ENCODE measurements at places on chromosomes 11 and 22.

GRCh38 chr11:33772300-33772699 lies 2.0 kb downstream of the FBXO3 start:
- DNase-seq: no peak

DNA sequence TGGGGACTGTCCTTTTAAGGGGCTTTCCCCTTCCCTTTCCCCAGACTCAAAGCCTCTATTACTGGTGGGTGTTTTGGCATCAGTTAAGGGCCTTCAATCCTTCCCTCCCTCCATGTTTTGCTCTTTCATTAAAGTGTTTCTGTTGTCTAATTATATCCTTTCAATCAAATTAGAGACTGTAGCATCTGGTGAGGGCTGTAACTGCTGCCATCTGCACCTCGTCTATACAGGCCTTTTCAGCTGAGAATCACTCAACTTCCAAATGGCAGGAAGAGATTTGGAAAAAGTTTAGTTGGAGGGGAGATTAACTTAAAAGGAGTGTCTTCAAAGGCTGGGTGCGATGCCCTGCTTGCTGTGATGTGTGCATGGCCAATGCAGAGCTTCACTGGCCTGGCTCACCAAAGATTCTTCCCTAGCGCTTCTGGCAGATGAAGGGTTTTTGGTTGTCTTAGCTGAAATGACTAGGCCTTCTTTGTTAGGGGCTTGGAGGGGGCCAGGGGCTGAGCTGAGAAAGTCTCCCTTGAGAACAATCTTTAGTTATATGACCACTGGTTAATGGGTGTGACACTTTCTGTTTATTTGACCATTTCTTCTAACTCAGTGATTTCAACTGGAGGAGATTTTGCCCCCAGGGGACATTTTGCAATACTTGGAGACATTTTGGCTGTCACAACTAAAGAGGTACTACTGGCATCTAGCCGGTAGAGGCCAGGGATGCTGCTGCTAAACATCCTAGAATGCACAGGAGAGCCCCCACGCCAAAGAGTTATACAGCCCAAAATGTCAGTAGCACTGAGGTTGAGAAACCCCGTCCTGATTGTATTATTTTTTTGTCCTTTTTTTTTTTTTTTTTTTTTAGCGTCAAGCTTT lies 7.5 kb downstream of the KREMEN1 start:
- DNase-seq: no peak

DNA sequence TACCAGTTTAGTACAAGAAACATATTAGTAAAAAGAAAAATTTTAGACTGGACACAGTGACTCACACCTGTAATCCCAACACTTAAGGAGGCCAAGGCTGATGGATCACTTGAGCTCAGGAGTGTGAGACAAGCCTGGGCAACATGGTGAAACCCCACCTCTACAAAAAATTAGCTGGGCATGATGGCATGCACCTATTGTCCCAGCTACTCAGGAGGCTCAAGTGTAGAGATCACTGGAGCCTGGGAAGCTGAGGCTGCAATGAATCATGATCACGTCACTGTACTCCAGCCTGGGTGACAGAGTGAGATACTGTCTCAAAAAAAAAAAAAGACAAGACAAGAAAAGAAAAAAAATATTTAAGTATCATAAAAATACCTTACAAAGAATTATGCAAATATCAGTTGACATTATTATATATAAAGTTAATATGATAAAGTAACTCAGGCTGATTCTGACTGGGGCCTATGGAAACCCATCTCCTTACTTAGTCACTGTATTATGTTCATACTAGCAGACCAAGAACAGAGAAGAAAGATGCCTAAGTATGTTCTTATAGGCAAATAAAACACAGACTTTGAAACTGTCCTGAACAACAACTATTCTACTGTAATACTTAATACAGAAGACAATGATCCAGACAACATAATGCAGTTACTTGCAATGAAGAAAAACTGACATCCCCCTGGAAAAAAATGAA lies 27.3 kb downstream of the FAM168A start:
- DNase-seq: no peak

GRCh38 chr22:40607506-40607905 lies 29.0 kb downstream of the MRTFA start:
- no peak for DNase-seq

DNA sequence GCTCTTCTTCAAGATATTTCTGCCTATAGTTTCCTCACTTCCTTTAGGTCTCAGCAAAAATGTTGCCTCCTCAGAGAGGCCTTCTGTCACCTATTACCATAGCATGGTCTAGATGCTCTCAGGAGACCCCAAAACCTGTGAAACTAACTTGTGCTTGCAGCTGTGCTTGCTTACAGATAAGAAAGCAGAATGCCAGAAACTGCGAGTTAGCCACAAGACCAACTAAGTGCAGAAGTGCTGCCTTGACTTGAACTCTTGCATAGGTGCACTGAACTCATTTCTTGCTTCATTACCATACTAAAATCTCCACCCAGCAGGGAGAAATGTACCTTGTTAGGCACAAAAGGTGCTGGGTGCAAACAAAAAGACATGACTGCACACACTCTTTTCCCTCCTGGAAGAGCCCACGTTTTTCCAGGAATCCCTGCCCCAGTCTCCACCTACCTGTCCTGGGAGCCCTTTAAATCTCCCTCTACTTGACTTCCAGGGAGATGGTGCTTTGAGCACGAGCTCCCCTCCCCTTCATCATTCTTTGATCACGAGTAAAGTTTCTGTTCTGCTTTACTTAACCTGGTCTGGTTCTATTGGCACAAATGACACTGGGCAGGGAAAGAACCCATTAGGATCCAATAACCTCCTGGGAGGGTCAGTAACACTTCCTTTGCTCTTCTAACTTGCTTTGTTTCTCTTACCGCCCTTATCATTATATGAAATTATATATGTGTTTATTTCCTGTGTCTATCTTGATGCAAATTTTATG lies 137.7 kb upstream of the DDI1 start:
- no peak for DNase-seq

DNA sequence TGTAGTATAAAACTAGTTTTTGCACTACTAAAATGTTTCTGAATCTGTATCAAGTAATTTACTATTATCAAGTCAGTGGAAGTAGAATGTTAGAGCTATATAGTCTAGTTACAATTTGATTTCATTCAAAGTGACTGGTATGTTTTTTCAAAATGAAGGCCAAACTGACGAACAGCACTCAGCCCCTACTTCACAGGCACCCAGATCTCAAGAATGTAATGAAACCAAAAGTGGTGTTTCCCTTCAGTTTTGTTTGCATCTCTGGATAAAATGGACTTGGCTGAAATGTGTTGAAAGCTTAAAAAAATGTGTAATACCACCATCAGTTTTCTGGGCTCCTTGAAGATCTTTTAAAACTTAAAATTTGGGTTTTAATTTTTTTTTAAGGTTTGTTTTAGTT lies 46.4 kb downstream of the QSER1 start:
- DNase-seq: no peak

- no peak for DNase-seq
These were observed 5.8 kb downstream of the MTNR1B start for GRCh38 chr11:92975285-92975684.

- DNase-seq: no peak
These were observed 223.2 kb downstream of the DYNC2H1 start for GRCh38 chr11:103332409-103332808.

DNA sequence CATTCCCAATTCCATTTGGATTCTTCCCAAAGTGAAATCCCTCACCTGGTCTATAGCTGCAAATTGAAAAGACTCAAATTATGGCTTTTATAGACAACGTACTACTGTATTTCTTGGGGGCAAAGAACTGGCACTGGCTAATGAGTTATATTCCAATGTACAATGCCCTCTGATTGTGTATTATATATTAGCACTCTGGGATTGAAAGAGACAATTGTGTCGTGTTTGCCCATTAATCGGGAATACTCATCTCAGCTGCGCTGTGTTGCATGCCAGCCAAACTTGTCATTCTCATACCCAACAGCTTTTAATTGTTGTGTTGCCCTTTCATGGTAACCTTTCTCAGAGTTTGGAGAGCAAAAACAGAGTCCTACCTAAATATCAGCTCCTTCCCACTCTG lies 55.0 kb upstream of the ZBTB44 start:
- DNase-seq: no peak

DNA sequence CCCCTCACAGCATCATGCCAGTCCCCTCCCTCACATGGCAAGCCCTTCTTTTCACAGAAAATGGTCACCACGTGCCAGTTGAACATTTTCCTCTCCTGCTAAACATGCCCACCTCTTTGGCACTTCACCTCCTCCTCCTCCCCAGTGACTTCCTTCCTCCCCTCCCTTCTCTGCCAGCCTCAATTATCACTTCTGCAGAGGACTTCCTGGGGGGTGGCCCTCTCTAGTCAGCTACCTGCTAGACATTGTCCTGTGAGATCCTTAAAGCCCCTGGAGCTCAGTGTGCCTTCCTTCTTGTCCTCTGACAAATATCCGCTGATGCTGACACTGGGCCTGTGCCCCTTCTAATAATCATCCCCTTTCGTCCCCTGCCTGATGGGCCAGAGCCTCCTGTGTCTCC lies 43.2 kb upstream of the E2F8 start:
- DNase-seq: no peak

DNA sequence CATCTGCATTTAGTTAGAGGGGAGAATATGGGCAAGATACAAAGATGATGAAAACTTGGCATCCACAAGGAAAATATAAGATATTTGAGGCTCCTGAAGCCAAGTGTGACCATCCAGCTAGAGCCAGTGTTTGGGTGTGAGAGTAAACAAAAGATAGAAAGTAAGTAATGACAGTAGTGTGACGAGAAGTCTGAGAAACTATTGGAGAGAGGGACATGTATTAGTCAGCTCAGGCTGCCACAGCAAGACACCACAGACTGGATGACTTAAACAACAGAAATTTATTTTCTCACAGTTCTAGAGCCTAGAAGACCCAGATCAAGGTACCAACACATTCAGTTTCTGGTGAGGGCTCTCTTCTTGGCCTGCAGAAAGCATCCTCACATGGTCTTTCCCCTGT lies 6.4 kb upstream of the CCKBR start:
- no peak for DNase-seq

- DNase-seq: no peak
These were observed 269.6 kb downstream of the LRRC4C start for GRCh38 chr11:41189701-41190436.

DNA sequence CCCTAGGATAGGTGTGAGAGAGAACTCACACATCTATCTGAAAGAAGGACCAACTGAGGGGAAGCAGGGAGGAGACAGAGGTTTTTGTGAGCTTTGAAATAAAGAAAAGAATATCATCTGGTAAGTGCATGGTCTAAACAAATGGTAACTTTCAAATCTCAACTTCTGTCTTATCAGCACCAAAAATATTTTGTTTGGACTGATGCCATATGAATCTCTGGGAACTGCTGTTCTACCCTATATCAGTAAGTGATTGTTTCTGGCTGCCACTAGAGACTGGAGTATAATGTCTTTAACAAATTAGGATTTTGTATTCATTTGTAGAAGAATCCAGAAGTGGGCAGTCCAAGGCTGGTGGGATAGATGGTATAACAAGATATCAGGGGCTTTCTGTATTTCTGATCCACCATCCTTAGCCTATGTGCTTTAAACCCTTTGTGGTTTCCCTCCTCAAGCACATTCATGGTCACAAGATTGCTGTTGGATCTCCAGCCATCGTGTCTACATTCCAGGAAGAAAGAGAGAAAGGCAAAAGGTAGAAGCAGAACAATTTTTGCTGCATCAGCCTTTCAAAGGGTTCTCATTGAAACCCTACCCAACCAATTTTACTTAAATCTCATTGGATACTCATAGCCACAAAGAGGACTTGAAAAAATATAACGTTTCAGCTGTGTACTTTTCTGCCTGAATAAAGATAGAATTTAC lies 4.7 kb downstream of the HEPHL1 start:
- DNase-seq: no peak

- DNase-seq: no peak
These were observed 26.1 kb upstream of the CABP7 start for GRCh38 chr22:29693671-29694070.

- DNase-seq: no peak
These were observed 138.3 kb downstream of the GUCY1A2 start for GRCh38 chr11:106879832-106880546.

DNA sequence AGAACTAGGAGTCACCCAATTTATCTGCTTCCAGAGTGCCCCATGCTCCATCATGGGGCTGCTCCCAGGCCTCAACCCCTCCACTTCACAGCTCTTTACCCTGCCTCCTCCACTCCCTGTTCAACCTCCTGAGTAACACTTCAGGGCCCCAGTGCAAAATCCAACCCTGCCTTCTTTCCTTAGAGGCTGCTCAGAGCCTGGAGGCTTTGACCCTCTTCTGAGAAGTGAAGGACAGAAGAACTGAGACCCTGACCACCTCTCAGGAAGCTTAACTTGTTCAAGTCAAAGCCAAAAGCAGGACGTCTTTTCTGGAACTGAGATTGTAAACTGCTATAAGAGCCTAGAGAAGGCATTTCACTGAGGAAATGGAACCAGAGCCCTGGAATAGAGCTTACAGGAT lies 15.5 kb downstream of the EIF3F start:
- no peak for DNase-seq

DNA sequence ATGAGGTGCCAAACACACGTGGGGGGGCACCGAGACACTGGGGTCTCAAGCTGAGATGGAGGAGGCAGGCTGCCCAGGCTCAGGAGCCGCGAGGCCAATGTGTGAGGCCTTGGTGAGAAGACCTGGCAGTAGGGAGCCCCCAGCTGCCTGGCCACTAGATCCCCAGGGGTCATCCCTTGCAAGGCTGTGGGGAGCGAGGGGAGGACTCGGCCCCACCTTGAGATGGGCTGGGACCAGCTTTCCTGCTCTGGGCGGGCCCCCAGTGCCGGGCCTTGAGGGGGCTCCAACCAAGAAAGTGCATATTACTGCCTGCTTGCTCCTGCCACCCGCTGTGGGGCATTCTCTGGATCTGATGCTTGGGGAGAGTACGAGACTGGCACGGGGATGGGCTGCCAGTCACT lies 107.0 kb downstream of the CTTN start:
- DNase-seq: no peak

- DNase-seq: no peak
These were observed 11.3 kb upstream of the MTMR3 start for GRCh38 chr22:29871684-29872083.

GRCh38 chr11:12083380-12083779 lies 27.0 kb upstream of the MICAL2 start:
- DNase-seq: no peak

GRCh38 chr11:67194096-67194495 lies 72.2 kb upstream of the GRK2 start:
- DNase-seq: no peak

DNA sequence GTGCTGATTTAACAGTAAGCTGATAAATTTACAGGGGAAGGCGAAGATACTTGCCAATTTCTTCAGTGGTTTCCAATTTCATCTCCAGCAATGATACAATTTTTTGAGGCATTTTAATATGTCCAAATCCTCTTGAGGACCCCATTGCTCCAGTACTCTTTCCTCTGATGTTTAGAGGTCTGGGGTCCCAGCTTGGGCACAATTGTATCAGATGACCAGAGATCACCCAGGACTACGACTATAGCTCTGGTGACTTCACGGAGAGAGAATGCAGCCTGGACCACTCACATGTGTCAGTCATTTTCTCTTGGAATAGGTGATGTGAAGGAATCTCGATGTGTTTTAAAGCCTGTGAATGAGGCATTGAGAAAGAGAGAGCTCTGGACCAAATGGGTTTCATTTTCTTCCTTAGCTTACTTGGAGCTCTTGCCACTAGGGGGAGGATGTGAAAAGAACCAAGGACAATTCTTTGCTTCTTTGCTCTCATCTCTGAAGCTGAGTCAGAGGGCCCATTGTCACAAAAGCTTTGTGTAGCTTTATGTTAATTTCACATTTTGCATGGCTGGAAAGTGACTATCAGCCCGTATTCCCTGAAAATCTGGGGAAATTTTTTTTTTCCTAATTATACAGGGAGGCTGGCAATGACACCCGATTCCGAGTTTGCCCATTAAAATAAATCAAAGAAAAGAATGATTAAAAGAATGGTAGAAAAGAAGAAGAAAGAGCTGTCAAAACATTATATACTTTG lies 6.7 kb upstream of the CCDC90B start:
- DNase-seq: no peak
